ENCODE measurements at places on chromosomes 5 and 9.
A peak's percentile ranks its signal among the peaks of the same experiment; 100 is the strongest.

DNA sequence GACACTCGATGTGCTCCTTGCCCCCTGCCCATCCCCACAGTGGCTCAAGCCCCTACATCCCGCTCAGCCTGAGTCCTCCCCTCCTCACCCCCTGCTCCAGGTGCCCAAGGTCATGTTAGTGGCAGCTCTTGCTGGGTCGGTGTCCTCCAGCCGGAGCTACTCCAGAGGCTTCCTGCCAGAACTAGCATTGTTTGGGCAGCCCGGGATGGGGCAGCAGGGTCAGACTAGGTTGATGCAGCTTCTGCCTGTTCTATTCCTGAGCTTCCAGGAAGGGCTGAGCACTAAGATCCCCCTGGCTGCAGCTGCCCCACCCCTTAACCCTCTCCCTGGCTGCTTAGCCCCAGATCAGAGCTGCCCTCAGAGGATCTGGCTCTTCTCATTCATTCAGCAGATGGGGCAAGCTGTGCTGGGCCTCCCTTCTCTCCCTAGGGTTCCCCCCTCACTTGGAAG lies 671 bp downstream of the RGS14 start:
- DNase-seq: no peak

GRCh38 chr9:136239983-136240330 lies 5.7 kb downstream of the QSOX2 start:
- DNase-seq: no peak

DNA sequence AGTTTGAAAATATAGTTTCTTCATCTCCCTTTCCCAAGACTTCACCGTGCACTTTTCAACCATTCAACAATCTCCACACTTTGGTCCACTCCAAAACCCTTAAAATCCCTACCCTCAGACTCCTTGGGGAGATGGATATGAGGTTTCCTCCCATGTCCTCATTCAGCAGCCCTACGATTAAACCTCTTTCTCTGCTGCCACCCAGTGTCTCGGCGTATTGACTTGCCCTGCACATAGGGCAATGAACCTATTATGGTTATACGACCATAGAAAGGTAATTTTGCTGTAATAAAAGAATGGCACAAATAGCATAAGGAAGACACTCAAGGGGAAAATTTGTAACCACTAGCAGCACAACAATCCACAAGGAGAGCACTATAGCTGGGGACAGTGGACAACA lies 803.5 kb downstream of the TLE1 start:
- DNase-seq: no peak

- peak; percentile 83 for DNase-seq
Observed at GRCh38 chr5:68114378-68115040, 101.0 kb upstream of the PIK3R1 start.

DNA sequence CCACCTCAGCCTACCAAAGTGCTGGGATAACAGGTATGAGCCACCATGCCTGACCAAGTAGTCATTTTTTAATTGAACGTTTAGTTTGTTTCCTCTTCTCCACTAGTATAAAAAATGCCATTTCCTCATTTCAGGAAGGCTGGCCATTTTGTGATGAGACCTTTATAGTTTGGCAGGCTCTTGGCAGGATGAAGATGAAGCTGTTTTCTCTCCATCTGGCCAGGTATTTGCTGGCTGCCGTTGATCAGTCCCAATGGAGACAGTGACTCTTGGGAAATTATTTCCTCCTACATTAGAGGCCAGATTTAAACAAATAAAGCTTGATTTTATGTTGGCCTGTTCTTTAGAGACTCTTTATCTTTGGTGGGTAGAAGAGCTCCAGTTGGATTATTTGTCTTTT lies 199.0 kb downstream of the ARHGAP26 start:
- DNase-seq: no peak

DNA sequence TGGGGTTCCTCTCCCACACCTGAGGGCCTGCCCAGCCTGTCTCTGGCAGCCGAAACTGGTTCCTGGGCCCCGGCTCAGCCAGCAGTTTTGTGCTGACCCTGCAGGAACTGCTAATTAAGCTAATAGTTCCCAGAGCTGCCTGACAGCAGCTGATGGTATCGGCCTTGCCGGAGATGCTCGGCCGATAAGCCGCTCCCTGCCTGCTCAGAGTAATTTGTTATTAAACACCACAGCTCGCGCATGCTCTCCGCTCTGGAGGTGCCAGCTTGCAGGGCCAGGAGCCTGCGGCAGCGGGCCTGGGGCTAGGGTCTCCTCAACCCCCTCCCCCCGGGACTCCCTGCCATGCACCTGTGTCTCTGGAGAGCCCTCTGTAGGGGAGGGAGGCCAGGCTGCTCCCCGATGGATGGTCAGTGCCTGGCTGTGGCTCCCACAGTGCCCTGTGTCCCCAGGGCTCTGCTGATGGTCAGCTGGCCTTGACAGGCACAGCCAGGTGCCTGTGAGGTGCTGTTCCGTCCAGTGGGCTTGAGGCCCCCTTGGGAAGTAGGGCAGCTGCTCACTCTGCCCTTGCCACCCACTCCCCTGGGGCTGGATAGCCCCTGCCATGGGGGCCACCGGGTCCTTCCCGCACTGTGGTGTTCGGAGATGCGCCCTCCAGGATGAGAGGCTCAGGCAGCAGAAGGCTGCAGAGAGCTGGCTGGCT lies 41.7 kb downstream of the RXRA start:
- no peak for DNase-seq
